Tibial artery (tissue), 4 donors: ENCODE measurements at places on chromosomes 7 and 10.

- DNase-seq: peak; percentile 92
Measured at GRCh38 chr10:71975871-71976725, 11.9 kb downstream of the CHST3 start.

GRCh38 chr7:67564959-67565358 lies 568.3 kb downstream of the TYW1 start:
- no peak for DNase-seq

DNA sequence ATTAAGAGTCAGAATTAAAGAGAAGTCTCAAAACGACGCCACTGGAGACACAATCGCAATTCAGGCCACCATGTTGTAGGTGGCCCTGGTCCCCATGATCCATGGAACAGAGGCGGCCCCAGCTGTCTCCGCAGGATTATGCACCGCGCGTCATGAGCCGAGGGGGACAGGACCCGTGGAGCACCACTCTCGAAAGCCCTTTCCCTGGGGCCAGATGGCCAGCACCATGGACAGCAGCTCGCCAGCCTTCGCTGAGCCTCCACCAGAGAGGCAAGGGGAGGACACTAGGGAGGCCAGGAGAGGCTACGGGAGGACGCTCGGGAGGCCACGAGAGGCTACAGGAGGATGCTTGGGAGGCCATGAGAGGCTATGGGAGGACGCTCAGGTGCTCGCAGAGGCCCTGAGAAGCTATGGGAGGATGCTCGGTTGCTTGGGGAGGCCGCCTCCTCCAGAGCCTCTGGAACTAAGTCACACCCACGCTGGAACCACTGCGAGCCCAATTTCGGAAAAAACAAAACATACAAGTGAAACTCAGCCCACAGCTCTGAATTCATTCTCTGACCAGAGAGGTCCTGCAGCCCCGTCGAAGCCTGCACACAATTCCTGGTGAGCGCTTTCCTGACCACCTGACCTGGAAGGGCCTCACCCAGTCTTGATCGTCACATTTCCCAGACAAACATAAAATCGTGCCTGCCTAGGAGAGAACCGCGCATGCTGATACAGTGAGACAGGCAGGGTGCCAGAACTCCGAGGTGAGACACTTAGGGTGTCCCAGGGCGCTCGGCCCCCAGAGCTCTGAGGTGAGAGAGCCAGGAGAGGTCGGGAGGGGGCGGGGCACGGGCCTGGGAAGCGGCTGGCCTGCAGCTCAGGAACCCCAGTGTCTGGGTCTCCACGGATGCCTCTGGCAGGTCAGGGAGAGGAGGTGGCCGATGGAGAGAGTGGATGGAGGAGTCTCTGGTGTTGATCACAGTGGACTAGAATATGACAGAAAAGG lies 224.4 kb downstream of the PTPRN2 start:
- peak; percentile 59 for DNase-seq

DNA sequence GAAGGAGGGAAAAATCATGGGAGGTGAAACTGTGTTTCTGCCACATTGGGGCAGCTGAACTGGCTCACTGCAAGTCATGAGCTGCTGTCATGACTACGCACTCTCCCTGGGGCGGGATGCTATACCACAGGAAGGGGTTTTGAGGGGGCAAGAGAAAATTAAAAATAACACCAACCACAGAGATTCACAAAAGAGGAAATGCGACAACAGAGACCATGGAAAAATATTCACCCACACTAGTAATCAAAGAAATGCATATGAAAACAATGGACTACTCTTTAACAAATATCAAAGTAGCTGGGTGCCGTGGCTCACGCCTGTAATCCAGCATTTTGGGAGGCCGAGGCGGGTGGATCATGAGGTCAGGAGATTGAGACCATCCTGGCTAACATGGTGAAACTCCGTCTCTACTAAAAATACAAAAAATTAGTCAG lies 65.2 kb upstream of the TM9SF3 start:
- DNase-seq: no peak

DNA sequence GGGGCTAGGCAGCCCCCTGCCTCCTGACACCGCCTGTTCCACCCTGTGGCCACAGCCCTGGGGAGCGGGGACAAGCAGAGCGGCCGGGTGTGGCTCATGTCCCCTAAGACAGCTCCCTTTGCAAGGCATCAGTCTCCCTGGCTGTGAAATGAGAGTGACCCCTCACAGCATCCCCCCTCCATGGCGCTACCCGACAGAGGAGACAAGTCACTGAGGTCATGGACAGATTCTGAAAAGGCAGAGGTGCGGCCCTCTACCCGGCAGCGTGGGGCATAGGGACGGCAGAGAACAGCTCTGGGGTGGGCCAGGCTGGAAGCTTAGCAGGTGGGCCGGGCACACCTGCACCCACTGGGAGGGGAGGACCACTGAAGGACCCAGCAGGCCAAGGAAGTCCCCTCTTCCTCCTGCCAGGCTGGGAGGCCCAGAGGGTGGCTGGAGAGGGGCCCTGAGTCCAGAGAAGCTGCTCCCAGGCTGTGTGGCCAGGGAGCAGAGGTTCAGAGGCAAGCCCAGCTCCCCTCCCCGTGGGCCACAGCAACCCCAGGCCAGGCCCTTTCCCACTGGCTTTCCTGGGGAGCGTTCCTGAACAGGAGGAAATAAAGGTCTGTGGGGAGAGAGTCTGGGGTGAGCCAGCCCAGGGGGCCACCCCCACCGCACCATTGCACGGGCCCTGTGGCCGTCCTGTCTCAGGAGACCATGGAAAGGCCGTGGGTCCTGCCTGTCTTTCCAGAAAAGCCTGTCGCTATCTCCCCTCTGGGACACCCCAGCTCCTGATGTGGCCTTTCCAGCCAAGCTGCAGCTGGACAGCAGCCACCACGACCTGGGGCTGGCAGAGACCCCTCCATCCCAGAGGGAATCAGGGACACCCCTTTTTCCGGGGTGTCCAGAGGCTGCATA lies 1.7 kb downstream of the ADAP1 start:
- no peak for DNase-seq

DNA sequence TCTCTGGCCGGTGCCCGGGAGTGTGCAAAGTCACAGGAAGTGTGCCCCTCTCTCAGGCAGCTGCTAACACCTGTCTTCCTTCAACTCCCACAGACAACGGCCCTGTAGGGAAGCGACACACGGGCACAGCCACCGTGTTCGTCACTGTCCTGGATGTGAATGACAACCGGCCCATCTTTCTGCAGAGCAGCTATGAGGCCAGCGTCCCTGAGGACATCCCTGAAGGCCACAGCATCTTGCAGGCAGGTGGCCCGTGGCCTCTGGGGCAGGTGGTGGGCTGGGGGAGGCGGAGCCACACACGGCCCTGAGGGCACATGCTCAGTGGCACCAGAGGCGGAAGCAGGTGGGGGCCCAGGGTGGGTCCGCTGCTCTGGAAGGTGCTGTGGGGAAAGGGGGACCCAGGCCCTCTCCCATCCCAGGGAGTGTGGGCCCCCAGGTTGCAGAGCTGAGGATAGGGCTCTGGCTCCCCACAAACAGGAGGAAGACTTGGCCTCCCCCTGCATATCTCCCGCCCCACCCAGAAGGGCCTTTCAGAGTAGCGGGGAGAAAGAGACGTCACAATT lies 6.9 kb downstream of the C10orf105 start:
- no peak for DNase-seq
